T1000 (cell line): ENCODE measurements at places on chromosomes 2 and 18.

- DNase-seq = no peak
Measured at GRCh38 chr2:23944976-23945375, 4.7 kb downstream of the UBXN2A start.

- DNase-seq = peak; percentile 20
Measured at GRCh38 chr2:205675861-205676516, 6.3 kb upstream of the NRP2 start.

GRCh38 chr2:160300203-160300602, 100.1 kb upstream of the ITGB6 start:
- no peak for DNase-seq

GRCh38 chr18:38718365-38718901, 1152.8 kb upstream of the CELF4 start:
- no peak for DNase-seq

GRCh38 chr2:188328419-188328818, 36.7 kb downstream of the GULP1 start:
- DNase-seq = no peak

GRCh38 chr2:237199577-237199976, 113.9 kb downstream of the COPS8 start:
- DNase-seq = no peak

- no peak for DNase-seq
Measured at GRCh38 chr2:171244466-171244969, 83.8 kb upstream of the TLK1 start.

- DNase-seq = no peak
Measured at GRCh38 chr18:13241893-13242175, 23.3 kb downstream of the LDLRAD4 start.

DNA sequence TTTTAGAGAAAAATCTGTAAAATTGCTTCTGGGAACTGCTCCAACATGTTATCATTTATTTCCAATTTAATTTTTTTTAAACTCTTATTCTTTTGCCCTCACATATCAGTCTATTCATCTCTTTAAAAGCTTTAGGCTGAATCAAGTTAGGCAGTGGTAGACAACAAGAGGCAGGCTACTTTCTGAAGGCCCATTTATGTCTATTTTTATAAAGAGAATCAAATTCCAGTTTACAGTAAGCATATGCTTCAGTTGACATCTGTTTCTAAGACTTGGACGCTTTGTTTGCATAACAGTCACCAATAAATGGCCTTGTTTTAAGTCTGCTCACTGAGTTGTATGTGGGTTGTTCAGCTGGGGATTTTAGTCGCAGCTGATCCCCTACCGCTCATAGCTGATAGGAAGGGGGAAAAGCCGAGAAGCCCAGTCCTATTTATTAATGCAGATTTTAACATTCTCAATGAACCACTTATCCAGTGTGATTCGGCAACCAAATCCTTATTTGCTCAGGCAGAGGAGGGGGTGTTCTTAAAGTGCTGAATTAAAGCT, 260.4 kb upstream of the SIX3 start:
- DNase-seq = no peak

DNA sequence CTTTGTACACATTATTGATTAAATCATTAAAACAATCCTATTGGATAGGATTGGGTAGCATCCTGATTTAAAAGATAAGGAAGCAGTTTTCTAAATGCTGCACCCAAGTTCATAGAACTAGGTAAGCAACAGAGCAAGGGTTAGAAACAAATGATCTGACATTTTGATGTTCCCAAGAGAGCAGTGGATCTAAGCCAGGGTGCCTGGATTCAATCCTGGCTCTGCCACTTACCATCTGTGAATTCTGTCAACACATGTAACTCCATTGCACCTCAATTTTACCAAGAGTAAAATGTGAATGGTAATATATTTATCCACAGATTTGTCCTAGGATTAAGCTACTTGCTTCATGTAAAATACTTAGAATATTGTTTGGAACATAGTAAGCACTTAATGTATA, 982.6 kb upstream of the FANCL start:
- DNase-seq = no peak

DNA sequence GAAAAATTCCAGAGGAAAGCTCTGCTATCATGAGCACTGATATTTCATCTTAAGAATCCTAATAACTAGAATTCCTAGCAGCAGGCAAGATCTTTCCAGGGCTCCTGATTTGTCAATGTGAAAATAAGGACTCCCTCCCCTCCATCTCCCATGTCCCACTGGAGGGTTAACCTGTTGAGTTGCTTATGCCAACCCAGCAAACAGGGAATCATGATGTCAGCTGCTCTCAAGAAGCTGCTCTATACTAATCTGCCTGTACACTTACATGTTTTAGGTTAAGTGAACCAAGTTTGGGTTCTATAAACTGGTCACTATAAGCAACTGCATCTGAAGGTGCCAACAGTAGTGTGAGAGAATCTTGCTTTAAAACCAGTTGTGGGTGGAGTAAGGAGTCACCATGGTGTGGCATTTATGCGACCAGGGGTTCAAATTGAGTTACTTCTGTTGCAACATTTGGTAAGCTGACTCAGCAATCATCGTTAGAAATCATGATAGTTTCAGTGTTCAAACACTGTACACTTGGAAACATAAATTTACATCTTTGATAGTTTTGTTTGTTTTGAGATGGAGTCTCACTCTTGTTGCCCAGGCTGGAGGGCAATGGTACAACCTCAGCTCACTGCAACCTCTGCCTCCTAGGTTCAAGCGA, 53.4 kb downstream of the STK25 start:
- no peak for DNase-seq

DNA sequence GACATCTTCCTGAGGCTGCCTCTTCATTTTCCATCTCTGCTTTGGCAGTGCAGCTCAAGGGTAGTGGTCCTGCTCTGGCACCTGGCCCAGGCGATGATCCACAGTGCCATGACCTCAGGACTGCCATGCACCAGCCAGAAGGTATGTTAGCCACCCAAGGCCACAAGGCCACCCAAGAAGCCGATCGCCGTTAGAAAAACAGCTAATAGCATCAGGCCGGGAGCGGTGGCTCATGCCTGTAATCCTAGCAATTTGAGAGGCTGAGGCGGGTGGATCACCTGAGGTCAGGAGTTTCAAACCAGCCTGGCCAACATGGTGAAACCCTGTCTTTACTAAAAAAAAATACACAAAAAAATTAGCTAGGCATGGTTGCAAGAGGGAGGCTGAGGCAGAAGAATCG, 28.4 kb upstream of the UGGT1 start:
- no peak for DNase-seq

- DNase-seq = peak; percentile 67
Measured at GRCh38 chr18:25298853-25299274, 53.1 kb downstream of the ZNF521 start.

DNA sequence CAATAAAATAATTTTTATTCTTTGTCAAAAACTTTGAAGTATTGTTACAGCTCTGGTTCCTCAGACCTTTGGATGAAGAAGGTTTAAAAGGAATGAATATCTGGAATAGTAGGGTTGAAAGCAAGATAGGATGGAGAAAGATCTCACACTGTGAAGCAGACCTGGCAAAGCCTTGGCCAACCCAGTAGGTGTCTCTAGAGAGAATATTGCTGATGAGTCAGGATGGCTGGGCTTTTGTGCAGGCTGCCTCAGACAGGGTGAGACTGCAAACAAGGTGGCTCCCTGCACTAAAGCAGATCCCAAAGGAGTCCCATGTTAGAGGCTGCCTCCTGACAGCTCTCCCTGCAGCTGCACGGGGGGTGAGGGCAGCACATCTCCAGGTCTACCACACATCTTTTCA, 226.0 kb upstream of the ITGA4 start:
- no peak for DNase-seq

- DNase-seq = no peak
Measured at GRCh38 chr2:45438872-45439665, 172.0 kb downstream of the SRBD1 start.

DNA sequence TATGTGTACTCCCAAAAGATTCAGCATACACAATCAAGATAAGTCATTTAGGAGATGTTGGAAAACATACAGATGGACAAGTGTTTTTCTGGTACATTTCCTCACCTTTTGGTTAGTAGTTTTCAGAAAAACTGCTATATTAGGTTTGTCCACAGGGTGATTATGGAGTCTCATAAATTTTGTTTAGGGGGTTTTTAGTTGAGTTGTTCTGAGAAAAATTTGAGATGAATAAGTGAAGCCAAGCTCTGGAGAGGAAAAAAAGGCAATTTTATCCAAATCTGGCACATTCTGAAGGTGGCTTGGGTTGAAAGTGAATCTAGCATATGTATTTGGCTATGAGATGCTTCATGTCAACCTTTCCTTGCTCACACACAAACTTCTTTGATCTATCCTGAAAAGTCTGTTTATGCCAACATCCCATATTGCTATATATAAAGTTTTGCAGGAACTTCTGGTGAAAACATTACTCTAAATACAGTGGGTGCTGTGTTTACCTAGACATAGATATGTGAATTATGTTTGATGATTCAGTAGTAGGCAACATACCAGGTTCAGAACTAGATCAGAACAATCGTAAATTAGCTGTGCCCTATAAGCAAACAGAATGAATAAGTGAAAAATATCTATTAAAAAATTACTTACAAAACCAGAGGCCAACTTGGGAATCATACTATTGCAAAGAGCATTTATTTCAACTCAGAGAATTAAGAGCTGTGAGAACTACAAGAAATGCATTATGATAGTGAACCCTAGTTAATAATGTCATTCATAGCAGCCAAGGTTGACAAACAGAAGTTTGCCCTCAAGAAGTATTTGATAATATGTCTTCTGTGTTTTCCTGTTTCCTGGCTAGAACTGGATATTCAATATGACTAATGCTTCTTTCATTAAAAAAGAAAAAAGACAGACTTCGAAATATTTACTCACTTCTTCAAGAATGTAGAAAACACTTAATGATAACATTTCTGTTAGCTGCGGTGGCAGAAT, 552.0 kb downstream of the IRS1 start:
- no peak for DNase-seq

DNA sequence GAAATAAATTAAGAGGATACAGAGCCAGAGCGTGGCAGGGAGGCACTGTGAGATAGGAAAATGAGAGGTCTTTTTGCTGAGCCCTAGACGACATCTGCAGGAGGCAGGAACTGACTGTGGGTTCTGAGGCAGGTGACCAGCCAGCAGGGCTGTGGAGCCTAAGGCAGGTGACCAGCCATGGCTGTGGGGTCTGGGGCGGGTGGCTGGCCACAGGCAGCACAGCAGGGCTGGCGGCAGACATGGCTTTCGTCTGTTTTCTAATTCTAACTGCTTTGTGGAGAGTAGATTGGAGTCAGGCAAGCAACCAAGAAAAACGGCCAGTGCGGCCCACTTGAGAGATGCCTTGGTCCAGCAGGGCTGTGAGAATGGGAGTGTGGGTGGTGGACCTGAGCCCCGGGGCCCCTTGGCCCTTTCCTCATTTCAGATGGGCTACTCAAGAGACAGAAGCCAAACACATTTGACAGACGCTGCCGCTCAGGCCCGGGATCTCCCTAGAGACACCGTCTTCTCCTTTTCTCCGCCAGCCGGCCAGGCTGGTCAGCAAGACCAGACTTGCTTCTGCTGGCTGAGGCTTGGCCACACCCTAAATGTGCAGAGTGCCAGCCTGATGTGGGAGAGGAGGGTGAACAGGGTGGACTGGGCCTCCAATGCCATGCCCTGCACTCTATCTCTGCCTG, 19.7 kb upstream of the GNAL start:
- no peak for DNase-seq

GRCh38 chr2:38037325-38037724, 38.6 kb downstream of the CYP1B1 start:
- DNase-seq = no peak

GRCh38 chr2:111005821-111006220, 114.9 kb upstream of the BCL2L11 start:
- DNase-seq = no peak

GRCh38 chr2:143477714-143478443, 348.7 kb downstream of the ARHGAP15 start:
- no peak for DNase-seq

DNA sequence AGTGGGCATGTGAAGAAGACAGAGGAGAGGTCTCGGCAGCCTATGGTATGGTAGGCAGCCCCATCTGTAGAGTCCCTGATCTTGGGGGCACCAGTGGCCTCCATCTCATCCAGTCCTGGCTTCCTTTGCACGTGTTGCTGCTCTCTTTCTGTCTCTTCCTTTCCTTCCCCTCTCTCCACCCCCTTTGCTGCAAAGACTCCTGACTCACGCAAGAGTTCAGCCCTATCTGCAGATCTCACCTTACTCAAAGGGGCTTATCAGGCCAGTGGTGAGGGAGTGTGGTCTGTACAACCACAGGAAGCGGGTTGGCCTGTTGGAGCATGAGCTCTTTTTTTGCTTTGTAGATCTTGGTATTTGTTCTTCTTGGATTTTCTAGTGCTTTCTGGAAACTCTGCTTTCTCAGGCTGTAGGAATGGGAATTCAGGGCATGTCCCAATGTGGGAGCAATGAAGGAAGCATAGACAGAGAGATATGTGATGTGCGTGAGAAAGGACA, 14.6 kb upstream of the NT5DC4 start:
- DNase-seq = no peak

DNA sequence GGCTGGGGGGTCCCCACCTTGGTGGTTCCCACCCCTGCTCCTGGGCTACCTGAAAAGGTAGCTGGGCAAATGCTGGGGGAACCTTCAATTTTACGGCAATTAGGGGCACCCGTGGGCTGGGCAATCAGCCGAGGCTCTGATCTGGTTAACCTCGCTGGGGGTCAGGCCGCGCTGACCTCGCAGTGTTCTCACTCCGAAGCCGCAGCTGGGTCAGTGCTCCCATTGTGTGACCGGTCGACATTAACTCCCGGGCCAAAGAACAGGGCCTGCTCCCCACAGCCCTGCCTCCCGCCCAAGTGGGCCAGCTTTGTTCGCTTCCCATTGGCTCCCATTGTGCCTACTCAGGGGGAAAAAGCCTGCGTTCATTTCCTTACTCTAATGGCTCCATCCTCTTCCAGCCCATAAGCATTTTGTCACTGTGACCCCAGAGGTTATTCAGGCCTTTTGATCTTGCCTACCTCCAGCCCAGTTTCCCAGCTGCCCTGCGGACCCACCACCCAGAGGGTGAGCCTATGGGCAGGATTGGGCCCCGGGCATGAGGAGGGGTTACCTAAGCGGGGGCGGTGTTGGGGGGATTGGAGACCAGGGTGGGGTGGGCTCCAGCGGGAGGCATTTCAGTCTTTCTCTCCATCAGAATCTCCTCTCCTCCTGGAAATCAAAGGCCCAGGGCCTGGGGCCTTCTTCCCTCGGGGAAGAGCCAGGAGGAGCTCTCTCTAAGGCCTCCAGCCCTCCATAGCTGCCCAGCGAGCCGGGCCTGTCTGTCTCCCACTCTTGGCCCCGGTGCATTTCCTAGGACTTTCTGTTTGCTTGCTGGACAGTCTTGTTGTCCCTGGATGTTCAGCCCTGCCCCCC, 90.1 kb downstream of the MYCN start:
- no peak for DNase-seq
